ENCODE measurements at places on chromosomes 13 and 19. TPM values are rescaled to one million over a fixed set of nuclear protein-coding genes. Genes with fewer than 3 reads are reported as not detected.

Gene HIF3A
- 1.1 TPM for total RNA-seq

Gene PALM3
- total RNA-seq, result 0.70 TPM

Gene MBD3L2
- total RNA-seq, result not detected

Gene NAPSA
- 15.2 TPM for total RNA-seq

Gene PSG4
- total RNA-seq, result 22.4 TPM

DNA sequence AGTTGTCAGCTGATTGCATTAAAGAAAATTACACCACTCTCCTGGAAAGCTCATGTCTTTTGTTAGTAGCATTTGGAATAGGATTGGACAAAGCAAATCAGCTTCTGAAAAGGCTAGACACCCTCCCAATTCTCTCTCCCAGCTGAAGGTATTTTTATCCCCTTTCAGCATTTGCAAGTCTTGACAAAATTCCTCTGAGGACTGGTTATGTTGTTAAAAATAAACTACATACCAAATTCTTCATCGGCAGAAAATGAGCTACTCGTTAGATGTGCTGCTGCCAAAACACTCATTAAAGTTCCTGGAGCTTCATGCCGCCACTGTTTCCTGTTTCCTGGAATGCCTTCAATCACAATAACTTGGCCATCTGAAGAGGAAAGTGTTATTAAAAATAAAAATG, 37.1 kb downstream of the UTP14C start:
- peak; percentile 27 for DNase-seq

DNA sequence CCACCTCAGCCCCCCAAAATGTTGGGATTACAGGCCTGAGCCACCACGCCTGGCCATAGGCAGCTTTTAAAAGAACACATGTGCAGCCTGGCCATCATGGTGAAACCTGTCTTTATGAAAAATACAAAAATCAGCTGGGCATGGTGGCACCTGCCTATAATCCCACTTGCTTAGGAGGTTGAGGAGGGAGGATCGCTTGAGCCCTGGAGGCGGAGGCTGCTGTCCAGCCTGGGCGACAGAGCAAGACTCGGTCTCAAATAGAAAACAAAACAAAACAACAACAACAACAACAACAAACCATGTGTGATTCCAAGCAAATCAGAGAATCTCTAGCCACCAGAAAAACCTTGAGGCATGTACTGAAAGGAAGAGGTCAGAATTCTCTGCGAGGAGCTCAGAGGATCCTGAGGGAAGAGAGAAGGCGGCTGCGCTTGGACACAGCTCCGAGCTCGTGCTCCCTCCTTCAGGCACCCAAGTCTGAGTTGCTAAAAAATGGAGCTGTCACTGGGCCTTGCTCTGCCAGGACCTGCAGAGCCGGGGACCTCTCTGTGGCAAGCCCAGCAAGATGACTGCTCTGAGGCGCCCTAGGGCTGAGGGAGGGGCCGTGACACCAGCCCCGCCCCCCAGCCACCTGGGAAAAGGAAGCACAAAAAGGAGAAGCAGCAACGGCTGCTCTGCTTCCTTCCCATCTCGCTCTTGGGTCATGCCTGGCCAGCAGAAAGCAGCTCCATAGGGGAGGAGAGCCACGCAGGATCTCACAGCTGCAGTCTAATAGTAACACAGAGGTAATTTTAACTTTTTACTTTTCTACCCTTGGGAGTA, at the start of gene ARL11:
ARL11 (plus strand) TSS at position 677 of the 822 bp plus-strand sequence. CDS start 1,941 bp downstream, outside the sequence.
- DNase-seq, result no peak

- no peak for DNase-seq
These were observed 150.9 kb downstream of the RGCC start for GRCh38 chr13:41608111-41608838.

DNA sequence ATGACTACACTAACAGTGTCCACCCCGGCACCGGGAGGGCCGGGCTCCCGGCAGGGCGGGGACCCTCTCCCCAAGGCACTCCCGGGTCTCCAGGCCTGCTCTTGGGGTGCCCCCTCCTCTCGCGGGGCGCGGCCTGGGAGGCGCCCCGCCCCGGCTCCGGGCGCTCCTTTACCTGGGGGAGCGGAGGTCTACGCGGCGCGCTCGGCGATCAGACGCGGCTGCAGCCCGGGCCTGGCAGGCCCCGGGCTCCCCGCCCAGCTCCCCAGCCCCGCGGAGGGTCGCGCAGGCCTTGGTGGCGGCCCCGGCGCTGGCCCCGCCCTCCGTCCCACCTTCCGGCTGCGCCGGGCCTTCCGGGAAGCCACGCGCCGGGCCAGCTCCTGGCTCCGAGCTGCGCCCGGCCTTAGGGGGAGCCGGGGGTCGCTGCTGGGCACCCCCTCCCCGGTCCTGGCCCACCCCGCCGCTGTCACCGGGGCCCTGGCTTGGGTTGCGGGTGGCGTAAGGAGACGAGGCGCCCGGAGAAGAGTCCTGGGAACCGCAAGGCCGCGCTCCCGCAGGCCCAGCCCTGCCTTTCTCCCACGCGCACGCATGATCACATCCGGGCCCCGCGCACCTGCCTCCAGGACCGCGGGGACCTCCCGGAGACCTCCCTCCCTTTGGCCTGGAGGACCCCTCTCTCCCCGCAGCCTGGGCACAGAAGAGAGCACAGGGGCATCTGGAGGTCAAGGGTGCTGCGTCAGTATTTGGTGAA, at the start of gene C19orf12:
C19orf12 (minus strand) TSS at position 309 of the 748 bp plus-strand sequence. CDS start 6,848 bp downstream, outside the sequence.
- DNase-seq, result no peak

- no peak for DNase-seq
These were observed 83.4 kb downstream of the GNG7 start for GRCh38 chr19:2619076-2619475.

DNA sequence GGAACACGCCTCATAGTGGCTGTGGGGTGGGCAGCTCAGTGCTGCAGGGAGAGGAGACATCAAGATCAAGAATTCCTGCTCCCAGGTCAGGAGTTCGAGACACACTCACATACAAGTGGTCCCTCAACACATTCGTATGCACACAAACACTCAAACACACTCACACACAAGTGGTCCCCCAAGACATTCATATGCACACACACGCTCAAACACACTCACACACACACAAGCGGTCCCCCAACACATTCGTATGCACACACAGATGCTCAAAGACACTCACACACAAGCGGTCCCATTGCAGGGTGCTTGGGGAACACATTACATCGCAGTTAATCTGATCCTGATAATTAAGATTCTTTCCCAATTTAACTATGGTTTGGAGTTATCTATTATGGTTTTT, 28.2 kb downstream of the FCGBP start:
- DNase-seq, result no peak

- no peak for DNase-seq
These were observed 17.7 kb downstream of the STK24 start for GRCh38 chr13:98559169-98559568.
